ENCODE measurements at places on chromosomes 4 and X.

DNA sequence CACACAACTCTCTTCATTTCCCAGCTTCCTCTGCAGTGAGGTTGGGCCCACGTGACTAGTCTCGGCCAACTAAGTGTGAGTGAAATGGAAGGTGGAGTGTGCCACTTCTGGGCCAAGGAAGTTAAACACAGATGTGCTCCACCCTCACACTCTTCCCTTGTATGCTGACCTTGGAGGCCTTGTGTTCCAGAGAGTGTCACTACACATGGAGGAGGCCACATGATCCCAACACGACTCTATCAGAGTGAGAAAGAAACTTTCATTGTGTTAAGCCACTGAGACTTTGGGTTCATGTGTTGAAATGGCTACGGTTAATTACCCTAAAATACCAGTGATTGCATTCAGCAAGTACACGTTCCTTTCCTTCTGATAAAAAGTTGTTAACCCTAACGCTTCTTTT, 55.1 kb downstream of the TBC1D9 start:
- no peak for ATAC-seq

DNA sequence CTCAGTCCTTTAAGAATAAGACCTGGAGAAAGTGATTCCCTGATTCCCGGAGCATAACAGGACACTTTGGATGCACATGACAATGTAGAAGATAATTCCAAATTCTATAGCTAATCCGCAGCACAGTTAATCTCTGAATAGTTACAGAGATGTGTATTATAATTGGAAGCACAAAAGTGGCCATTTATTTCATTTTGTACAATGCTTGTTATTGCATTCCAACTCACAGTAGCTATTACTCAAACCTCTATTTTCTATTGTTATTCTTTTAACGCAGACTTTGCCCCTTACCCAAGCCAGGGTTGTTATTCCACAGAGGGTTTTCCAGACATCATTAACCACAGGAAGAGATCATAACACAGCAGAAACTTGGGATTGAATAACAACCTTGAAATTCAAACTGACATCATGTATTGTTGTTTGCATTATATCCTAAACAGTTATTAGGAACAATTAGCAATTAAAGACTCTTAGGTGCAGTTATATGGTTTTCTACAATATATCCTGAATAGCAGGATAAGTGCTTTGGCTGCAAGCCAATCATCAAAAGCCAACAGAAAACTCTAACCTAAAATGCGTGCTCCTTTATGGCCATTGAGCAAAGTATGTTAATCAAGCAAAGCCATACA, 984.0 kb upstream of the TENM3 start:
- no peak for ATAC-seq

- ATAC-seq, result peak; percentile 24
Observed at GRCh38 chr4:109302361-109303139, at the start of gene COL25A1. TSS of gene COL25A1 (minus strand) at chr4:109302658.

DNA sequence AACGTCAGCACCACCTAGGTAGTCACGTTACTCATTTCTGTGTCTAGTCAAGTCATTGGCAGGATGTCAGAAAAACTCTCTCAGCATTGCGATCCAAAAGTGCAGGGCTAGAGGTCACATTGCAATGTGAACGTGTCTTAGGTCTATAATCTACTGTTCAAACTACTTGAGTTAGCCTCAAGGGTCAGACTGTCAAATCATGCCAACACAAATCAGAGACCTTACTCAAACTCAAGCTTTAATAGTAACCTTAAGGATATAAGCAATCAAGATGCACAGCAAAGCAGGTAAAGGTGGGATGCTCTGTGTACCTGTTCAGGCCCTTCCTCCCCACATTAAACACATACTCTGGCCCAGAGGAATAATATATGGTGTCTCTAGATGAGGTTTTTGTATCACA, 114.4 kb upstream of the NOCT start:
- no peak for ATAC-seq

DNA sequence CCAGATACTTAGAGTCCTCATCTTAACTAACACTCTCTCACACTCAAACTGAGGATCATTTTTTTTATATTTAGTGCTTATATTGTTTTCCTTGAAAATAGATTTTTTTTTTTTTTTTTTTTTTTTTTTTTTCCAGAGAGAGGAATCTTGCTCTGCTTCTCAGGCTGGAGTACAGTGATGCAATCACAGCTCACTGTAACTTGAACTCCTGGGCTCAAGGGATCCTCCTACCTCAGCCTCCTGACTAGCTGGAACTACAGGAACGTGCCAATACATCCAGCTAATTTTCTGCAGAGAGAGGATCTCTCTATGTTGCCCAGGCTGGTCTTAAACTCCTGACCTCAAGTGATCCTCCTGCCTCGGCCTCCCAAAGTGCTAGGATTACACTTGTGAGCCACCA, 650.3 kb upstream of the ATOH1 start:
- ATAC-seq, result no peak

DNA sequence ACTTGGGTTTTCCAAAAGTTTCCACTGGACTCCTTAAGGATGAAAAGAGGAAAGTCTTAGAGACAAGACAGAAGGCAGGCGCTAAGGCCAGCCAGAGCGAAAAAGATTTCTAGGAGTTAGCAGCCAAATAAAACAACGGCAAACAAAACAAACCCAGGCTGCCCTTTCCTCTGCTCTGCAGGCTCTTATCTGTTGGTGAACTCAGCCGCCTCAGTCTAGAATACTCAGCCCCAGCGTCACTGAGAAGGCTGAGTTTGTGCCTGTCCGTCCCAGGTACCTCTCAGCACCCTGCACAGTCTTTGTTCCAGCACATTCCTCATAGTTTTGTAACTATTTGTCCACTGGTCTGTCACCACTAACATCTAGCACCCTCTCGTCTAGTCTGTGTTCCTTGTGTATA, 75.6 kb upstream of the FAM9C start:
- ATAC-seq, result no peak

- no peak for ATAC-seq
Observed at GRCh38 chr4:29153642-29154041, 1566.5 kb upstream of the PCDH7 start.

DNA sequence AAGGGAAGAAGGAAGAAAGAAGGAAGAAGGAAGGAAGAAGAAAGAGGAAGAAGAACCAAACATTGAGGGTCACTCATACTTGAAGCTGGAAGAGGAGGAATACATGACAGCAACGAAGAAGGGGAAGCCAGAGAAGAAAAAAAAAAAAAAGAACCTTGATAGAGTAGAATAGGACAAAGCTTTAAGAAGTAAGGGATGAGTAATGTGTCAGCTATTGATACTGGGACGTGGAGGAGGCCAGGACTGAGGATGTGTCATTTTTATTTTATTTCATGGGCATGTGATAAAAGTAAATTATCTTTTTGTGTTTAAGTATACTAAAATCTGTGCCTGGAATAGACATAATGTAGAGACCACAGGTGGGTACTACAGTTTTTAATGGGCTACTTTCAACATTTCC, 6.4 kb downstream of the EDA2R start:
- no peak for ATAC-seq

GRCh38 chr4:125808022-125808421, 493.3 kb downstream of the FAT4 start:
- no peak for ATAC-seq

GRCh38 chrX:37712458-37712857, 26.9 kb downstream of the XK start:
- peak; percentile 62 for ATAC-seq

DNA sequence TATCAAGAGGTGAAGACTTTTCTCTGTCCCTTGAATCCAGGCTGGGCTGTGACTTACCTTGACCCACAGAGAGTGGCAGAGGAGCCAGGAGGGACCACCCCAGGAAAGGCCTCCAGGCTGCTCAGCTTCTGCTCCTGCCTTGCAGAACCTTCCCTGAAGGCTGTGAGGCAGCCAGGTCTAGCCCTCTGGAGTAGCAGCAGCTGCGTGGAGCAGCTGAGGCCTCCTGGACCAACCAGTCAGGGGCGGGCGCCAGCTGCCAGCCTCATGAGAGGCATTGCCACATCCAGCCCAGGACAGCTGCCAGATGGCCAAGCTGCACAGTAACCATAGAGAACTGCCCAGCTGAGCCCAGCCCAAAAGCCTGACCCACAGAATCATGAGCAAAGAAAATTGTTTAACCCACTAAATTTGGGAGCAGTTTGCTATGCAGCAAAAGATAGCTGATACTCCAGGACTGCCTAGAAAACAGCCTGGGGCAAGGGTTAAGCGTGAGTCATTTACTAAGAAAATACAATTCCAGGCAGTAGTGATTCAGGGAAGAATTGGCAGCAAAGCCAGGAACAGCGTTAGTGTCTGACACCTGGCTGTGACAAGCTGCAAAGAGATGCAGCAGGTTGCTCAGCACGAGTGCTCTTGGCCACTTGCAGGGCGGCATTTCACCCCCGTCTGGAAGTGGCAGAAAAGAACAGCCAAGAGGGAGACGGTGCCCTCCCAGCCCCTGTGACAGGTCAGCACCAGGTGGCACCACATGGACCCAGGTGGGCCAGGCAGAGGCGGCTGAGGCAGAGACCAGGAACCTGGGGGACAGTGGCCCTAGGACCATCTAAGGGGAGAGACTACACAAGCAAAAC, 14.7 kb upstream of the PDE6B start:
- no peak for ATAC-seq

- ATAC-seq, result no peak
Observed at GRCh38 chr4:8785656-8786142, 85.9 kb downstream of the HMX1 start.

GRCh38 chr4:118360106-118360505, 7.3 kb upstream of the PRSS12 start:
- no peak for ATAC-seq

GRCh38 chr4:1784789-1785591, 8.1 kb upstream of the FGFR3 start:
- peak; percentile 2 for ATAC-seq

GRCh38 chrX:67693928-67694327, 150.1 kb downstream of the AR start:
- ATAC-seq, result no peak

DNA sequence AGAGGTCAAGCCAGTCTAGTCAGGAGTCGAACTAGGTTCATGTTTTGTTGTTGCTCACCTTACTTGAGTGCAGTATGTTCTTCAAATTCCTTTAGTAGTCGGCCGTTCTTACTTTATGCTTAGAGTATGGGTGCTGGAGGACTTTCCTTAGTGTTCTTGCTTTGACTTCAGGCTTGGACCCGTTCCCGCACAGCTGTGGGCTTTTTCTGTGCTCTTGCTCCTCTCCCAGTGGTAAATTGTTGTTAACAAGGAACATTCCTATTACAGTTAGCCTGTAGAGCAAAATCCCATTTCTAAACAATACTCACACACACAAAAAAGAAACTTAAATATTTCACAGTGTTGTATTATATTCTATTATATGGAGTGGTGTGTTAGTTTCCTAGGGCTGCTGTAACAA, 113.5 kb downstream of the RAP1GDS1 start:
- ATAC-seq, result no peak
